GM12878 (cell line): ENCODE measurements at places on chromosomes 5 and 9. TPM values are rescaled to one million over a fixed set of nuclear protein-coding genes. Genes with fewer than 3 reads are reported as not detected.

- H3K27me3 ChIP-seq, result peaks cover 4% of the 10 kb centered on the region; the same call in 1 of the 2 replicates
- no peaks in the 10 kb centered on the region for H3K36me3 ChIP-seq
- H3K4me1 ChIP-seq, result no peaks in the 10 kb centered on the region
- DNase-seq, result no peak
- H3K4me3 ChIP-seq, result no peak overlapping the region
Observed at GRCh38 chr9:38284588-38285051, 107.9 kb upstream of the ALDH1B1 start.

GRCh38 chr5:41510176-41510831 lies at the start of gene PLCXD3:
PLCXD3 (minus strand) TSS chr5:41510601; CDS start chr5:41510526, 75 bp downstream.
- no peak within 1 kb of the TSS for H3K4me3 ChIP-seq
- peaks cover 3% of the 10 kb centered on the region for H3K27me3 ChIP-seq
- no peak within 1 kb of the TSS for H3K27ac ChIP-seq

RAI14 gene
- total RNA-seq, result 2.5 and 3.3 TPM in 2 replicates

DRD1 gene
- not detected in 2 replicates for total RNA-seq

DNA sequence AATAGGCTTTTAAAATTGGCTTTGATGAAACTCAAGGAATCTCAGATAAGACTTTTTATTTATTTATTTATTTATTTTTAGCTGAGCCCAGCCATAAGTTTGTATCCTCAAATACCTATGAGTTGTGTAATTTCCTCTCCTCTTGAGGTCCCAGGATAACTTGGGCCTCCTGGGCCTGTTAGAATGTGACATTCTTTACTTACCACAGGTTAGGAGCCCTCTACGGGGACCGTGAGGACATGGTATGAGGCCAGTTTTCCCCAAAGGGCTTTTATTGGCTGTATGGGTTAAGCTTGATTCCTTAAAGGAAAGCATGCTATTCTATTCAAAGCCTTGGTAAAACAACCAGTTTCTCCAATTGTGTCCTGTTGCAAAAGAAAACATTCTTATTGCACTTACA lies 16.9 kb downstream of the SHISAL2B start:
- no peak overlapping the region for H3K27ac ChIP-seq
- no peak overlapping the region for H3K4me3 ChIP-seq
- DNase-seq, result no peak
- H3K36me3 ChIP-seq, result no peaks in the 10 kb centered on the region
- no peaks in the 10 kb centered on the region for H3K27me3 ChIP-seq

DNA sequence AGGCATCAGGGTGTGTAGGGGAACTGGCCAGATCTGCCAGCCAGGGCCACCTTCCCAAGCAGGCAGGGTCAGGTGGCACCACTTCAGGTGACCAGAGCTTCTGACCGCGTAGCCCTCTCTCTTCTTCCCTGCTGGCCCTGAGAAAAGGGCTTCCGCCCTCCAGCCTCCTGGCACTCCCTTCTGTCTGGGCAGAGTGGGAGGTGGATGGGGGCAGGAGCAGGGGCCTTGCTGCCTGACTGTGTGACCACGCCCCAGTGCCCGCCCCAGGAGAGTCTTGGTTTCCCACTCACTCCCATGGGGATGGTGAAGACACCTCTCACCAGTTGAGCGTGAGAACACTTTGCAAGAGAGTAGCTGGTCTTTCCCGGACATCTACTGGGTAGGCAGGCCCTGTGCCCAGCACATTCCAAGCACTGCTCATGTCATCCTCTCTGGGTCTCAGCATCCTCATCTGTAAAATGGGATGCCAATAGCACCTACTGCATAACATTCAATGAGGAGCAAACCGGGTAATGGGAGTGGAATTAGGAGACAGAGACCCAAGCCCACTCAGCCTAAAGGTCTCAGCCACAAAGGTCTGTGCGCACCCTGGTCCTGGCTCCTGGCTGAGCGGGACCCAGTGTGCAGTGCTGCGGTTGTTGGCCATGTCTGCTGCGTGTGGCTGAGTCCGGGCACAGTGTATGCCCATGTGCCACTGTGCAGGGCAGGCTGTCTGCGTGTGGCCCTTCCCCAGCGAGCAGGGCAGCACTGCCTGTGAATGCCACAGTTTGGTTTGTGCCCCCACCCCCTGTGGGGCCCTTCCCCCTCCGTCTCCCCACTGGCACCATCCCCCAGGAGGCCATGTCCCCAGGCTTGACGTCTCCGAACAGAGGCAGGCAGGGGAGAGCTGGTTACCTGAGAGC lies 179.1 kb upstream of the IER5L start:
- no peaks in the 10 kb centered on the region for H3K4me1 ChIP-seq
- no peak overlapping the region for H3K27ac ChIP-seq
- H3K4me3 ChIP-seq, result no peak overlapping the region
- DNase-seq, result no peak
- H3K27me3 ChIP-seq, result no peaks in the 10 kb centered on the region; the same call in 1 of the 2 replicates
- no peaks in the 10 kb centered on the region for H3K36me3 ChIP-seq

GRCh38 chr9:73548201-73548600 lies 396.5 kb downstream of the ANXA1 start:
- no peaks in the 10 kb centered on the region for H3K36me3 ChIP-seq
- no peaks in the 10 kb centered on the region for H3K4me1 ChIP-seq
- no peak overlapping the region for H3K27ac ChIP-seq
- no peaks in the 10 kb centered on the region for H3K27me3 ChIP-seq
